ENCODE measurements at places on chromosomes 12 and 14. TPM values are rescaled to one million over a fixed set of nuclear protein-coding genes. Genes with fewer than 3 reads are reported as not detected.

Gene DDX23
- 31.8 TPM for total RNA-seq

GRCh38 chr12:92065018-92065499, 80.6 kb downstream of the BTG1 start:
- H3K36me3 ChIP-seq = no peaks in the 10 kb centered on the region
- H3K4me1 ChIP-seq = no peaks in the 10 kb centered on the region
- no peak for DNase-seq
- no peaks in the 10 kb centered on the region for H3K27me3 ChIP-seq
- no peak overlapping the region for H3K27ac ChIP-seq

DNA sequence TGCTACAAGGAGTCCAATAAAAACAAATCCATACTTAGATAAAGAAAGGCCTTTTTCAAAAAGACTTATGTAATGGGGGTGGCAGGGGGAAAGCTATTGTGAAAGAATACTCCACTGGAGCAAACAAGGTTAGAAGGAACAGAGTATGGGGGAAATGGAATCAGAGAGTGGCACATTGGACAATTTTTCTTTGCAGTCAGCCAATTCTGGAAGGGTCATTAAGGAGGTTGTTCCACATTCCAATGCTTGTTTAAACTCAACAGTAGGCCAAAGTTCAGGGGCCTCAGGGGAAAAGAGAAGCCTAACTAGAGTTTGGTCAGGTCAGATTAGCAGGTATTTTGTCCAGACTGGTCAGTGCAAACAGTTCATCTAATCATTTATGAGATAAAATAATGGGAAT, 105.2 kb upstream of the RESF1 start:
- no peaks in the 10 kb centered on the region for H3K36me3 ChIP-seq
- no peaks in the 10 kb centered on the region for H3K27me3 ChIP-seq
- no peaks in the 10 kb centered on the region for H3K4me1 ChIP-seq
- H3K4me3 ChIP-seq = no peak overlapping the region
- DNase-seq = no peak

GRCh38 chr12:25839470-25839869, 119.0 kb upstream of the RASSF8 start:
- H3K27ac ChIP-seq = no peak overlapping the region
- no peak overlapping the region for H3K4me3 ChIP-seq
- no peak for DNase-seq
- no peaks in the 10 kb centered on the region for H3K4me1 ChIP-seq
- no peaks in the 10 kb centered on the region for H3K36me3 ChIP-seq
- H3K27me3 ChIP-seq = no peaks in the 10 kb centered on the region

DNA sequence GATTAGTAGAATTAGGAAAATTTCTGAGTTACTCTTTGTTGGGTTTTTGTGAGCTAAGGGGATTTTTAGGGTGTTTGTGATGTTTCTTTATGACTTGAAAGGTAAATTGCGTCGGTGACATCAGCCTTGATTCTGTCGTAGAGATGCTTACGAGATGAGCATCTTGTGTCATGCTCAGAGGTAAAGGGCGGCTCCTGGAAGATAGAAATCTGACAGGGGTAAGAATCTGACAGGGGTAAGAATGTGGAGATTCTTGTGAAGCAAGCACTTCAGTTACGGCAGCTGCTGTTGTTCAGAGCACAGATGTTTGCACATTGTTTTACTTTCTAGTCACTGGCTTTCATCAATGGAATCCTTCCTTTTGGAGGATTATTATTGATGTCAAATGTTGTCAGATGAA, 22.5 kb downstream of the EML1 start:
- no peak overlapping the region for H3K4me3 ChIP-seq
- H3K27me3 ChIP-seq = no peaks in the 10 kb centered on the region
- H3K36me3 ChIP-seq = no peaks in the 10 kb centered on the region
- no peaks in the 10 kb centered on the region for H3K4me1 ChIP-seq
- H3K27ac ChIP-seq = no peak overlapping the region

DNA sequence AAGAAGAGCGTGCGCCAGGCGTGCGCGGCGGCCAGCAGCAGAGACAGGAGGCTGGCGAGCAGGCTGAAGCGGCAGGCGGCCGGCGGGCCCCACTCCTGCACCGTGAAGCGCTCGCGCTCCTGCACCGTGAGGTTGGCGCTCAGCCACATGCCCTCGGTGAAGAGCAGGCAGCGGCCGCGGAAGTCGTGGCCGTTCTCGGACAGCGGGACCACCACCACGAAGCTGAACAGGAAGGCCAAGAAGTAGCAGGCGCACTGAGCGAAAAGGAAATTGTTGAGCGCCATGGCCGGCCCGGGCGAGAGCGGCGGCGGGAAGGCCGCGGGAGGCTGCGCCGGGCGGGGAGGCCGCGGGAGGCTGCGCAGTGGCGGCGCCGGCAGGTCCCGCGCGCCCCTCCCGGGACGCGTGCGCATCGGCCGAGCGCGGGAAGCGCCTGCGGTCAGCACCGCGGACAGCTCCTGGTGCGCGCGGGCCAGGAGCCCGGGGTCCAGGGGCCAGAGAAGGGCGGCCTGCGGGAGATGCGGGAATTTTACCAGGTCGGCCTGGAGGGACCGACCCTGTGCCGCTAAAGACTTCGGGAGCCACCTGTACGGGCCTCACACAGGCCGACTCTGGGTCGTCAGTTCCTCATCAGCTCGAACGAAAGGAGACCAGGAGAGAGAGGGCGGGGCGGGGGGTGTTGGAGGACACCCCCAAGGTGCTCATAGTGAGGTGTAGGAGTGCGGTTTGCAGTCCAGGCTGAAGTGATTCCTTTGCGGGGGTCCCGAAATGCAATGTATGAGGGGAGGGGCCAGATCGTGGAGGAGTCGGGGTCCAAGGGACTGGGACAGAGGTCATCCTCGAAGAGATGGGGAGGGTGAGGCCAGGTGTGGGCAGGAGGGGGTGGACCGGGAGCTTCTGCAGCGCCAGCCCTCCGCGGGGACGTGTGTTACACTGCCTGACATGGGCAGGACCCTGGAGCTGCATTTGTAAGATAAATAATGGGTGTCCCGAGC, at the start of gene TMEM179:
Gene TMEM179 (minus strand): TSS at position 315 of the 992 bp plus-strand sequence. CDS start 31 bp downstream, at position 284.
- H3K36me3 ChIP-seq = no peaks in the 10 kb centered on the region
- peaks cover 4% of the 10 kb centered on the region for H3K4me1 ChIP-seq
- no peak within 1 kb of the TSS for H3K4me3 ChIP-seq
- H3K27ac ChIP-seq = no peak within 1 kb of the TSS
- peaks cover 71% of the 10 kb centered on the region for H3K27me3 ChIP-seq
- no peak for DNase-seq

DNA sequence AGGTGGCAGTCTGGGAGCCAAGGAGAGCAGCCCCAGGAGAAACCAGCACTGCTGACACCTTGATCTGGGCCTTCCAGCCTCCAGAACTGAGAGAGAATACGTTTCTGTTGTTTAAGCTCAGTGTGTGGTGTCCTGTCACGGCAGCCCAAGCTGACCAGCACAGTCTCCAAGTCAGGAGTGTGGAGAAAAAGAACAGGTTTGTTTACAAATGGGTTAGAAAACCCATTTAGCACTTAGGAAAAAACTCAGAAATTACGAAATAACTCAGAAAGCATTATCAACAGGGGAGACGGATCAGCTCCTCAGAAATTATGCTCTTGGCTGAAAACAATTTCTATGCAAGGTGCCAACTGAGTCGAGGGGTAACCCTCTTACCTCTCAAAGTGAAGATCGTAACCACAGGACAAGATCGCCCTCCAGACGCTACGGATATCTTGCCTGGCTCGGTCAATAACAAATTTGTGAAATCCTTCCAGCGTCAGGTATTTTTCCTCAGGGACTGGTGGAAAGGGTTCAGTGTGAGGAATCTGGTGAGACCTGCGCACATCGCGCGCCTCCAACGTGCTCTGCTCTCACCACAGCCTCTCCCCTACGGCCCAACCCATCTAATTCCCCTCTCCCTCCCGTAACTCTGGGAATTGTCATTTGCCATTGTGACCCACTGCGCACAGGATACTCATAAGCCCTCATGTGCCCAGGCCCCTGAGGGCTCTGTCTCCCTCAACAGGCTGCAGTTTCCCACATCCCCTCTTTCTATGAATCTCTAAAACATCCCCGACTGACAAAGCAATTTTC, 50.2 kb downstream of the TRAFD1 start:
- H3K27me3 ChIP-seq = no peaks in the 10 kb centered on the region
- H3K36me3 ChIP-seq = peaks cover 67% of the 10 kb centered on the region
- no peak overlapping the region for H3K27ac ChIP-seq
- H3K4me1 ChIP-seq = no peaks in the 10 kb centered on the region
- no peak overlapping the region for H3K4me3 ChIP-seq

Gene RIMBP2
- not detected for total RNA-seq

DNA sequence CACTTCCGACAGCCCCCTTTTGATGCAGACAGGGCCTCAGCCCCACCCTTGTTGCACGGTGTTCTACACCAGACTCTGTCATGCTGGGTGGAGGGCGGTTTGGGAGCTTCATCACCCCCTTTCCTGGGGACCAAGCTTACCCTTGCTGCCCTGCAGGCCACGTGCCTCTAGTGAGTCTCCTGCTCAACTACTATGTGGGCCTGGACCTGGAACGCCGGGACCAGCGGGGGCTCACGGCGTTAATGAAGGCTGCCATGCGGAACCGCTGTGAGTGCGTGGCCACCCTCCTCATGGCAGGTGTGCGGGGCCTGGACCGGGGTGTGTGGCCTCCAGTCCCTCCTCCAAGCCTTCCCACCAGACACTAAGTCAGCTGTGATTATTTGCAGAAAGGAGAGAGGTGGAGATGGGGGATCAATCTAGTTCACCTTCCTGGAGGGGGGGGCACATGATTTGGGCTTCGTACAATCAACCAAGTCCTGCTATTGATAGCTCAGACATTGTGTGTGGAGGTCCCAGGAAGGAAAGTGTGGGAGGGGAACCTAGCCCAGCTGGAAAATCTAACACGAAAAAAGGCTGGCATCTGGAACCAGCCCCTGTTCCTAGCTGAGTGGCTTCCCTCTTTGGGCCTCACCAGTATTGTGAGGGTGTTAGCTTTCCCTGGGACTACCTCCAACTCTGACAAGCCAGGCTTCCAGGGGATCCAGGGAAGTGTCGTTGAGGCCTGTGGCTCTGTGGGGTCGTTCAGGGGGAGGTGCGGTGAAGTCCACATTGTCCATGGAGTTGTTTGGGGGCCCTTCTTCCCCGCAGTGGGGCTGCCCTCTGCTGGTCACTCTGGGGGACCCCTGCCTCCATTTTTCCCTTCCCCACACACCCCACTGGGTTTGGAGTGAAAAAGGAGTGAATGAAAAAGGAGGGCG, 1.6 kb downstream of the ANKRD33 start:
- no peak for DNase-seq
- H3K36me3 ChIP-seq = no peaks in the 10 kb centered on the region
- H3K4me1 ChIP-seq = peaks cover 20% of the 10 kb centered on the region
- no peak overlapping the region for H3K27ac ChIP-seq

GRCh38 chr12:9808504-9808903, 18.8 kb upstream of the KLRF1 start:
- H3K27me3 ChIP-seq = no peaks in the 10 kb centered on the region
- H3K27ac ChIP-seq = no peak overlapping the region
- H3K4me3 ChIP-seq = no peak overlapping the region
- no peaks in the 10 kb centered on the region for H3K36me3 ChIP-seq
- no peaks in the 10 kb centered on the region for H3K4me1 ChIP-seq

- H3K27ac ChIP-seq = no peak overlapping the region
- no peaks in the 10 kb centered on the region for H3K27me3 ChIP-seq
- no peaks in the 10 kb centered on the region for H3K36me3 ChIP-seq
- H3K4me3 ChIP-seq = no peak overlapping the region
- no peaks in the 10 kb centered on the region for H3K4me1 ChIP-seq
Measured at GRCh38 chr12:99960311-99960710, 24.4 kb downstream of the ANKS1B start.

Gene MYL2
- 10,671 TPM for total RNA-seq

Gene ACSM4
- total RNA-seq = not detected

DNA sequence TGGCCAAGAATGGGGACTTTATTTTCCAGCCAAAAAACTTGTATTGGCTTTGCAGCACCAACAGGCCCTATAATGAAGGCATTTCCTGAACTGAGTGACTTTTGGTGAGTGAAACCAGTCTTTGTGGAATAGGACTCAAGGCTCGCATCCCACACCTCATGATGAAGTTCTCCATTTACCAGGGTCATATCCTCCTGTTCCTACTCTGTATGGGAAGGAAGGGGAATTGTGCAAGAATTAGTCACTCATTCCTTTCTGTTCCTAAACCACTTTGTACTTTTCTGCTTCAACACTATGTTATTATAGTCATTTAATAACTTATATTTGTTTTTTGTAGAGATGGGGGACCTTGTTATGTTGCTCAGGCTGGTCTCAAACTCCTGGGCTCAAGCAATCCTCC, 2.3 kb upstream of the SPATS2 start:
- peaks cover 42% of the 10 kb centered on the region for H3K4me1 ChIP-seq
- H3K27me3 ChIP-seq = no peaks in the 10 kb centered on the region
- no peak overlapping the region for H3K27ac ChIP-seq
- no peaks in the 10 kb centered on the region for H3K36me3 ChIP-seq

DNA sequence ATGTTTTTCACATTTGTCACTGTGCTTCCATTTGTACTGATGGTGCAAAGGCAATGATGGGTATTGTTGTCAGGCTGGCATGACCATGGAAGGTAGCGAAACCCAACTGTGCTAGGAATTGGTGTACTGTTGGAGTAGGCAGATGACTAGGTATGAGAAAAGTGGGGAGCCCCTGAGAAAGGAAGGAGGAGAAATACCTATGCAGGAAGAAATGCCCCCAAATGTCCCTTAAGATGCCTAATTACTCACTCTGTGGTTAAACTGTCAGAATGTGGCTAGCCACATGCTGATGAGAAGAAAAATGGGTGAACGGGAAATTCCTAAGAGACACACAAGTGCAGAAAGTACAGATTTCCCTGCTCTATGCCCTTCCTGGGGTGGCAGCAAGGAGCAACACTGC, 339.1 kb downstream of the TMEM132D start:
- no peaks in the 10 kb centered on the region for H3K27me3 ChIP-seq
- H3K27ac ChIP-seq = no peak overlapping the region
- no peak for DNase-seq
- no peak overlapping the region for H3K4me3 ChIP-seq

GRCh38 chr14:24613747-24614146, 4.3 kb upstream of the GZMH start:
- H3K4me3 ChIP-seq = no peak overlapping the region
- no peak overlapping the region for H3K27ac ChIP-seq
- no peaks in the 10 kb centered on the region for H3K36me3 ChIP-seq
- DNase-seq = no peak
- no peaks in the 10 kb centered on the region for H3K4me1 ChIP-seq
- H3K27me3 ChIP-seq = no peaks in the 10 kb centered on the region

- no peaks in the 10 kb centered on the region for H3K27me3 ChIP-seq
- H3K4me1 ChIP-seq = peaks cover 5% of the 10 kb centered on the region
- H3K27ac ChIP-seq = peak overlapping the region; percentile 48
- H3K36me3 ChIP-seq = peaks cover 82% of the 10 kb centered on the region
Measured at GRCh38 chr12:124480469-124481256, 86.7 kb downstream of the NCOR2 start.

GRCh38 chr14:69985463-69985862, 106.2 kb downstream of the SMOC1 start:
- H3K4me3 ChIP-seq = no peak overlapping the region
- no peak for DNase-seq
- no peaks in the 10 kb centered on the region for H3K36me3 ChIP-seq
- H3K27ac ChIP-seq = no peak overlapping the region
- peaks cover 13% of the 10 kb centered on the region for H3K27me3 ChIP-seq

- H3K4me3 ChIP-seq = no peak overlapping the region
- DNase-seq = no peak
- no peaks in the 10 kb centered on the region for H3K27me3 ChIP-seq
- no peaks in the 10 kb centered on the region for H3K36me3 ChIP-seq
- no peak overlapping the region for H3K27ac ChIP-seq
- H3K4me1 ChIP-seq = peaks cover 17% of the 10 kb centered on the region
Measured at GRCh38 chr12:93221841-93222240, 155.9 kb upstream of the NUDT4 start.
